Stimulated activated CD8-positive, alpha-beta memory T cell treated with anti-CD3 and anti-CD28 coated beads, Interleukin-4, amount 100 ng/mL, for 4 hours (primary cell): ENCODE measurements at places on chromosomes 3 and 15.

DNA sequence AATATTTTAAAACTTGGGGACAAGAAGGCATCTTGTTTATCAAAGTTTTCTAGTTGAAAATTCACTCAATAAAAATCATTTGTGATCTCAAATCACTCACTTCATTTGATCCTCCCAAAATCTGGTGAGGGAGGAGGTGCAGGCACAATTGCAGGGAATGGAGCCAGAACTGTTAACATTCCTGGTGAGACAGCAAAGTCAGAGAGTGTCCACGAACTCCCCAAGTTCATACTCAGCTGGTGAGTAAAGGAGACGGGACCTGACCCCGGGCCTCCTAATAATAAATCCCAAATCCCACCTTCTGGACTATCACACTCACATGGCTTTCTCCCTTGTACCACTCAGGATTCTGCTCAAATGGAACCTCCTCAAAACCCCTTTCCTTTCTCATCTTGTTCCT, 252.3 kb upstream of the LRTM1 start:
- DNase-seq: no peak

- no peak for DNase-seq
Measured at GRCh38 chr3:60703956-60704736, 547.1 kb downstream of the FHIT start.

- DNase-seq: no peak
Measured at GRCh38 chr3:197854596-197855343, 63.7 kb downstream of the LRCH3 start.

GRCh38 chr3:118900737-118901525, 133.7 kb downstream of the IGSF11 start:
- DNase-seq: no peak

- DNase-seq: no peak
Measured at GRCh38 chr3:72820415-72820814, 27.8 kb downstream of the SHQ1 start.

- DNase-seq: no peak
Measured at GRCh38 chr3:14649466-14649865, 2.1 kb upstream of the CCDC174 start.

GRCh38 chr3:114231616-114232015, 5.8 kb downstream of the ZNF80 start:
- peak; percentile 43 for DNase-seq

DNA sequence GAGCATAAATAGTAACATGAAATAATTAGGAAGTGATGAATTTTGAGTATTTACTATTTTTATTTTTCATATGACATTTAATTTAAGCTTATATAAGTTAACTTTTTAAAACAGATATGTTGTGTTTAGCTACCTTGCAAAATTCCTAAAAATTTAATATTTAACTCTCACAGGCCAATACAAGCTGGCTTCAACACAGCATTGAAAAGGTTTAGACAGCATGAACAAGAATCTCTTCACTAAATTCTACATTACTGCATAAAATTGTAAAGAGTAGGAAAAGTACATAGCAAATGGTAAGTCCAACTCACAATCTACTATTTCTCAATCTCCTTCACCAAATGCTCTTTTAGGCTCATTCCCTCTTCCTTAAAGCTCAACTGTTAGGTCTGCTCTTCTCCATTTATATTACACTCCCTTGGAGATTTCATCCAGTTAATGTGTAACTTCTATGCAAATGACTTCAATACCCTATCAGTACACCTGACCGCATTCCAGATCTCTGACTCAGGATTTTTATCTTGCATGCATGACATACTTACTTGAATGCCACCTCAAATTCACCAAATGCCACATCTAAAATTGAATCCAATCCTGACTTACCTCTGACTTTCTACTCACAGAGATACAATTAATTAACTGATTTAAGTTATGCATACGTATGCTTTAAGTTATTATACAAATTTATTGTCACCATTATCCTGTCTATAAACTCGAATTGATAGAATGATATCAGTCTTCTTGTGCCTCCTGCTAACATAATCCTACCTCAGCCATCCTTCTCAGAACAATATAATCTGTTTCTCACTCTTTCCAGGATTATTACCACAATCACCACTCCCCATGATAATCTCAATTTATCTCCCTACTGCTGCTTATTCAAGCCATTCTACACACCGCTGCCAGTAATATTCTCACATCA, 127.0 kb downstream of the STAG1 start:
- DNase-seq: no peak
